Thoracic aorta (tissue), 2 donors: ENCODE measurements at places on chromosomes 5 and 9. TPM values are rescaled to one million over a fixed set of nuclear protein-coding genes. Genes with fewer than 3 reads are reported as not detected.

Gene DYNC2I2
- total RNA-seq: 43.9 TPM

- H3K27ac ChIP-seq: no peak overlapping the region
- DNase-seq: no peak
- H3K4me1 ChIP-seq: no peaks in the 10 kb centered on the region
- H3K27me3 ChIP-seq: no peaks in the 10 kb centered on the region
Measured at GRCh38 chr9:16642421-16643109, 227.9 kb downstream of the BNC2 start.

Gene POLR3G
- total RNA-seq: 0.42 TPM

DNA sequence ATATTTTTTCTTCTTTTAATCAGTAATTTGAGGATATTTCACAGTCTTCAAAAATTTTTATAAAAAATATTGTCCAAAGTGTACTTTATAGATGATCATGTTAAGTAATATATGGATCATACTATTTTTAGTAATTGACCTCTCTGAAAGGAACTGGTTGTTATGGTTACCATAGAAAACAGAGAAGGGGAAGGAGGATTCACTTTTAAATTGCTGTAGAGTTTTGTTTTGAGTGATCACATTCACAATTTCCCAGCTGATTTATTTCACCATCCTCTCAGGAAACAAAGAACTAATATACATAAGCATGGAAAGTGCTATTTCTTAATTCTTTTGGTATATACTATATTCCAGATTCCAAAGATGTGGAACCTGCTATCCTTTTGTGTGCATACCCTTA, 56.5 kb upstream of the NREP start:
- H3K4me1 ChIP-seq: peaks cover 19% of the 10 kb centered on the region
- H3K36me3 ChIP-seq: no peaks in the 10 kb centered on the region
- H3K27me3 ChIP-seq: no peaks in the 10 kb centered on the region
- no peak overlapping the region for H3K4me3 ChIP-seq

GRCh38 chr9:136204838-136205706, at the start of gene LHX3:
TSS of gene LHX3 (minus strand) at chr9:136205128. CDS start at chr9:136205012, 116 bp downstream.
- no peak for DNase-seq
- no peak within 1 kb of the TSS for H3K27ac ChIP-seq
- H3K27me3 ChIP-seq: peaks cover 20% of the 10 kb centered on the region

DNA sequence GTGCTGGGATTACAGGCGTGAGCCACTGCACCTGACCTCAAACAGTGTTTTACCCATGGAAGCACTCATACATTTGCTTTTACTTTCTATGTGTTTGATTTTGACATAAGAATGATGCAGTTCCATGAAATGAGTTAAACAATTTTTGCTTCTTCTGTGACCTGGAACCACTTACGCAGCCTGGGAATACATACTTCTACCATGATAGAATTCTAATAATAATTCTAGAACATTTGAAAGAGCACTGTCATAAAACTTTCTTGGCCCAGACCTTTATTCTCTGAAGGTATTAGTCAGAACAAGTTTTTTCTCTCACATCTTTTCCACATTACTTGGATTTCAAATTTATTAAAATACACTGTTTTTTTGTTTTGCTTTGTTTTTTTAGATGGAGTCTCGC, 25.3 kb upstream of the COL5A1 start:
- no peak overlapping the region for H3K4me3 ChIP-seq
- H3K27ac ChIP-seq: no peak overlapping the region
- DNase-seq: no peak
- H3K4me1 ChIP-seq: no peaks in the 10 kb centered on the region
- H3K36me3 ChIP-seq: no peaks in the 10 kb centered on the region
- H3K27me3 ChIP-seq: no peaks in the 10 kb centered on the region

GRCh38 chr5:29949301-29949872, 1244.1 kb upstream of the CDH6 start:
- no peaks in the 10 kb centered on the region for H3K36me3 ChIP-seq
- H3K27ac ChIP-seq: no peak overlapping the region
- H3K27me3 ChIP-seq: no peaks in the 10 kb centered on the region
- no peaks in the 10 kb centered on the region for H3K4me1 ChIP-seq
- no peak for DNase-seq

Gene PCDHA12
- 0.68 TPM for total RNA-seq

DNA sequence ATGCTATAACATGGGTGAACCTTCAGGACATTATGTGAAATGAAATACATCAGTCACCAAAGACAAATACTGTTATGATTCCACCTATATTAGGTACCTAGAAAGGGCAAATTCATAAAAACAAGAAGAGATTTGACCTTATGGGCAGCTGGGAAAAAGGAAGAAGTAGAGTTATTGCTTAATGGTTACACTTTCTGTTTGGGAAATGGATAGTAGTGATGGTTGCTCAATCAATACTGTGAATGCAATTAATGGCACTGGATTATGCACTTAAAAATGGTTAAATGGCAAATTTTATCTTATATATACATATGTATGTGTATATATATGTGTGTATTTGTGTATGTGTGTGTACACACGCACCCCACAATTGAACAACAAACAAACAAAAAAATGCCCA, 15.2 kb downstream of the FKBP15 start:
- no peak overlapping the region for H3K27ac ChIP-seq
- no peaks in the 10 kb centered on the region for H3K27me3 ChIP-seq
- no peaks in the 10 kb centered on the region for H3K4me1 ChIP-seq
- DNase-seq: no peak

DNA sequence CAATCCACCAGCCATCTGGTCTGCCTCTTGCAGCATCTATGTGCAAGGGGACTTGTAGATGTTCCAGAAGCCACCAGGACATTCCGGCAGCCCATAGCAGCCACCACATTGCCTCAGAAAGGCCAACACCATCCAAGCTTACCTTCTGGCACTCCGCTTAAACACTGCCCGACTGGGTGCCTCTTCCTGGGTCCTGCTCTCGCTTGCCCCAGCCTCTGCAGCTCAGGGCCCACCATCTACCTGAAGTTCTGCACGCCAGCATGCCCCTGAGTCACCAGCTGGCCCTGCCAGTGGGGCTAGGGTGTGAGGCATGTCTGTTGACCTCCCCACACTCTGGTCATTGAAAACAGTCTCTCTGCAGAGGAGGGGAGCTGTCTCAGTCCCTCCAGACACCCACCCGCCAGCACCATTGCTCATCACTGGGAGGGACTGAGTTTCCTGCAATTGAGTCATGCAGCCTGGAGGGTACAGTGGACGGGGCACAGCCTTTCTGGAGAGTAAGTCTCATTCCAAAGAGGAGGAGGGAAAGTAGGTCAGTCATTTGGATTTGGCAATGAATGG, 16.9 kb upstream of the COL5A1 start:
- no peak overlapping the region for H3K27ac ChIP-seq
- no peak for DNase-seq
- no peaks in the 10 kb centered on the region for H3K4me1 ChIP-seq
- no peak overlapping the region for H3K4me3 ChIP-seq
- no peaks in the 10 kb centered on the region for H3K27me3 ChIP-seq

Gene TEK
- total RNA-seq: 8.4 TPM

Gene SOHLH1
- total RNA-seq: not detected

DNA sequence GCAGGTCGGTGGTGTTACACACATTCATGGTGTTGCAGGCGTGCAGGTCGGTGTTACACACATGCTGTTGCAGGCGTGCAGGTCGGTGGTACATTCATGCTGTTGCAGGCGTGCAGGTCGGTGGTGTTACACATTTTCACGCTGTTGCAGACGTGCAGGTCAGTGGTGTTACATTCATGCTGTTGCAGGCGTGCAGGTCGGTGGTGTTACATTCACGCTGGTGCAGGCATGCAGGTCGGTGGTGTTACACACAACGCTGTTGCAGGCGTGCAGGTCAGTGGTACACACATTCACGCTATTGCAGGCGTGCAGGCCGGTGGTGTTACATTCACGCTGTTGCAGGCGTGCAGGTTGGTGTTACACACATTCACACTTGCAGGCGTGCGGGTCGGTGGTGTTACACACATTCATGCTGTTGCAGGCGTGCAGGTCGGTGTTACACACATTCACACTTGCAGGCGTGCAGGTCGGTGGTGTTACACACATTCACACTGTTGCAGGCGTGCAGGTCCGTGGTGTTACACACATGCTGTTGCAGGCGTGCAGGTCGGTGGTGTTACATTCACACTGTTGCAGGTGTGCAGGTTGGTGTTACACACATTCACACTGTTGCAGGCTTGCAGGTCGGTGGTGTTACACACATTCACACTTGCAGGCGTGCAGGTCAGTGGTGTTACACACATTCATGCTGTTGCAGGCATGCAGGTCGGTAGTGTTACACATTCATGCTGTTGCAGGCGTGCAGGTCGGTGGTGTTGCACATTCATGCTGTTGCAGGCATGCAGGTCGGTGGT, 11.1 kb downstream of the DPP7 start:
- peaks cover 64% of the 10 kb centered on the region for H3K36me3 ChIP-seq
- H3K27me3 ChIP-seq: no peaks in the 10 kb centered on the region
- no peak overlapping the region for H3K4me3 ChIP-seq

Gene ALDOB
- not detected for total RNA-seq

Gene SPINK4
- total RNA-seq: not detected

DNA sequence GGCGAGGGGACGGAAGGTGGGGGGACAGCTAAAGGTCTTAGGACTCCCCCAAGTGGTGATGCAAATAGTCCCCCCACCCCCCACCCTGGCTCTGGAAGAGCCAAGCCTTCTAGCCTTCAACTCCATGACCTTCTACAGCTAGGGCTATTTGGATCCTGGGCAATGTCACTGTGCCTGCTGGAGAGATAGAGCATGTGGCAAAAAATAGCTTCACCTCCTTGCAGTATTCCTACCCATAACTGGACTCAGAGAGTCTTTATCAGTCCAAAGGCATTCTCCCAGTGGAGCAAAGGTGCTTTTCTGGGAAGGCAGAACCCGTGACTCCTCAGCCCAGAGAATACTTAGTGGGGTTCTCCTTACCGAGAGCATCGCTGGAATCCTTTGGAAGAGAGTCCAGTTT, 48.9 kb upstream of the PPARGC1B start:
- H3K27ac ChIP-seq: no peak overlapping the region
- no peak overlapping the region for H3K4me3 ChIP-seq
- no peaks in the 10 kb centered on the region for H3K27me3 ChIP-seq
- H3K36me3 ChIP-seq: no peaks in the 10 kb centered on the region
- H3K4me1 ChIP-seq: no peaks in the 10 kb centered on the region

Gene C5orf46
- 50.6 TPM for total RNA-seq

DNA sequence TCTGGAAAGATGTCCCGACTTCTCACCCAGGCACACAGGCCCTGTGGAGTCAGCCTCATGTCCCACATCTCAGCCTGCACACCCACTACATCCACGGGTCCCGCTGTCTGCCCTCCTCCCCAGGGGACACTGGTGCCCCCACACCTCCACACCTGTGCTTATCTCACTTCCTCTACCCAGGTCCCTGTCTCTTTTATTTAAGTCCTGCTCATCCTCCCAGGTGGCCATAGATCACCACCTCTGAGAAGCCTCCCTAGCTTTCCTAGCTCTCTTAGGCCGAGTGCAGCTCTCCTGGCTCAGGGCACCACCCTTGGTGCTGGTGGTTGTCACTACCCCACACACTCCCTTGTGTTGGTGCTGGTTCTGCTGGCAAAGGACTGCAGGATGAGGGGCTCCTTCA, 143.6 kb upstream of the PITX1 start:
- H3K4me1 ChIP-seq: no peaks in the 10 kb centered on the region
- H3K4me3 ChIP-seq: no peak overlapping the region
- H3K27ac ChIP-seq: no peak overlapping the region
- no peaks in the 10 kb centered on the region for H3K36me3 ChIP-seq

Gene CDH18
- not detected for total RNA-seq

- no peaks in the 10 kb centered on the region for H3K27me3 ChIP-seq
- no peaks in the 10 kb centered on the region for H3K36me3 ChIP-seq
- no peak overlapping the region for H3K4me3 ChIP-seq
- no peak overlapping the region for H3K27ac ChIP-seq
Measured at GRCh38 chr5:118195211-118195610, 793.1 kb downstream of the DTWD2 start.

- H3K4me3 ChIP-seq: no peak overlapping the region
- no peaks in the 10 kb centered on the region for H3K36me3 ChIP-seq
- no peaks in the 10 kb centered on the region for H3K27me3 ChIP-seq
- H3K27ac ChIP-seq: no peak overlapping the region
- H3K4me1 ChIP-seq: no peaks in the 10 kb centered on the region
Measured at GRCh38 chr5:17734011-17734410, 99.8 kb downstream of the TAF11L14 start.

- H3K27ac ChIP-seq: no peak overlapping the region
- no peaks in the 10 kb centered on the region for H3K36me3 ChIP-seq
- H3K4me1 ChIP-seq: peaks cover 55% of the 10 kb centered on the region
- H3K27me3 ChIP-seq: no peaks in the 10 kb centered on the region
Measured at GRCh38 chr5:96245140-96246091, 187.6 kb downstream of the PCSK1 start.

DNA sequence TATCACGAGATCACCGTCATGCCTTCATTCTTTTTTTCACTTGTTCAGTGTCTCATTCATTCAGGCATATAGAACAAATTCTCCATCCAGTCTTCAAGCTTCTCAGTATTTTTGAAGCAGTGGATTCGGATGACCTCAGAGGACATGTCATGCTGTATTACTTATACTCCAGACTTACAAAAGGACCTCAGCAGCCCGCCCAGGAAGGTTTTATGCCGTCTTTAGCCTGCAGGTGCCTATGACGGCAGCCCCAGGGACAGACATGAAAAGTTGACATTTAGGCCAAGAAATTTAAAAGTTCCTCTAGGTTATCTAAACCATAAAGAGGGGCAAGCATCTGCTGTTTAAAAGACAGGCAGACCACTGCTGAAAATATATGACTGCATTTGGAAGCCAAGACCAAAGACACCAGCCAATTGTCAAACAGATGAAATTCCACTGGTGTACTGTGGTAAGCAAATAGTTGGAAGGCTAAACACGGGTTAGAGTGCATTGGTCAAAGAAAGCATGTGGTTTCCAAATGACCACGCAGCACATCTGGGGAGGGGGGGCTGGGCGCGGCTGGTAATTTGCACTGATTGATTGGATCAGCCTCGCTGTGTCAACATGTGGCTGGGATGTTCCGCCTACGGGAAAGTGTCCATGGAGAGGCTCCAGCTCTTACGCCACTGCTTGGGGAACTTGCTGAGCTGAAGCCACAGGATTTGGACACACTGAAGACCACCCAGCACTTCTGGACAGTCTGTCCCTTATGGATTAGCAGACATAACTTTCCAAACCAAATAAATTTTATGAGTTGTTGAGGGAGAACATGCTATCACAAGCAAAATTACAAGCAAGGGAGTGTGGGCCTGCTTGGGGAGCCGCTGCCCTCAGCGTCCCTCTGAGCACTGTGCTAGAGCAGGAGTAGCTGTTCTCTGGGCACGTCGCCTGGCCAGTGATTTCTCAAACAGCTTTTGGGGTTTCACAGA, 173.6 kb downstream of the FANCC start:
- no peaks in the 10 kb centered on the region for H3K36me3 ChIP-seq
- H3K27ac ChIP-seq: no peak overlapping the region
- H3K4me3 ChIP-seq: no peak overlapping the region
- no peak for DNase-seq
- no peaks in the 10 kb centered on the region for H3K27me3 ChIP-seq

DNA sequence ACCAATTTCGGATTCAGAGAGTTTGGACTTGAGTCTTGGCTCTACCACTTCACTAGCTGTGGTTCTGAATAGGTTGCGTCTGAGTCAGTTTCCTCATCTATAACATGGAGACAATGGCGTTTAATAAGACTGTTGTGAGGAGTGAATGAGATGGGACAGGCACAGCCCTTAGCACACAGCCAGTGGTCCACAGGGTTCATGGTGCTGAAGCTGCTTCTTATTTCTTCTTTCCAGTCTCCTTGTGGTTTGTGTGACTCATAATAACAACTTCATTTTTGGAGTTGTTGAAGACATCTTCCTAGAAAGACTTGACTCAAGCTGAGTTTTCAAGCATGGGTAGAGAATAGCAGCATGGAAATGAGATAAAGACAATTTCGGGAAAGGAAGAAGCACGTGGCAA, 172.6 kb upstream of the PPP2R2B start:
- H3K27ac ChIP-seq: no peak overlapping the region
- H3K36me3 ChIP-seq: no peaks in the 10 kb centered on the region
- no peaks in the 10 kb centered on the region for H3K27me3 ChIP-seq
- no peaks in the 10 kb centered on the region for H3K4me1 ChIP-seq

Gene DMRTA1
- total RNA-seq: 0.41 TPM

Gene PCA3
- not detected for total RNA-seq
